ENCODE measurements at places on chromosomes 3 and 15. TPM values are rescaled to one million over a fixed set of nuclear protein-coding genes. Genes with fewer than 3 reads are reported as not detected.

The LTF gene
- total RNA-seq: not detected

The ZIC4 gene
- not detected for total RNA-seq

DNA sequence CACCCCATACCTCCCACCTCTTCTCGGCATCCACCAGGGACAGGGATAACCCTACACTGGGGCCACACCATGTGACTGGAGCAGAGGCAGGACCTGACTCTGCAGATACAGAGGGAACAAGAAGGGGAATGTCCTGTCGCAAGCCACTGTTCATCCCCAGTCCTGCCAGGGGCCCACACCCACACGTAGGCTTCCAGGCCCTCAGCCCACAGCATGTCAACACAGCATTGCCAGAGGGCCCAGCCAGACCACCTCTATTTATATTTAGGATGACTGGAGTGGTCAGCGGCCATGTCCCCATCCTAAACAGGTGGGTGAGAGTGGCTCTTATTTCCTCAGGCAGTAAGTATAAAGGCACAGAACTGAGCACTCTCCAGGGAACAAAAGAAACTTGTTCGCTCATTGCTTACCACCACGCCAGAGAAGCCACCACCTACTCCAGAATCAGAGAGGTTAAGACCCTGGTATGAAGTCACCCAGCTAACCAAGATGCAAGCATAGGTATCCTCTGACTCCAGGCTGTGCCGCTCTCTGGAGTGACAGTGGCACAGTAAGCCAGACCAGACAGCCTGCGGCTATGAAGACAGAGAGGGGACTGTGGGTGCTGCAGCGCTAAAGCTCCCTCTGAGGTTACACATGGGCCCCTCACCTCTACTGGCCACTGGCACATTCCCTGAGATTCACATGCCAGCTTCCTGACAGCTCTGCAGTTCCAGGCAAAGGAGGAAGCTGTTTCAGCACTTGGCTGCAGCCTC lies 67.9 kb downstream of the LRIG1 start:
- DNase-seq: no peak

- DNase-seq: no peak
Observed at GRCh38 chr3:96966181-96966929, 152.0 kb downstream of the EPHA6 start.

GRCh38 chr3:89320186-89320585 lies 212.8 kb downstream of the EPHA3 start:
- no peak for DNase-seq

- no peak for DNase-seq
Observed at GRCh38 chr3:34183611-34184340, 385.3 kb downstream of the PDCD6IP start.

GRCh38 chr3:66394753-66395249 lies 106.0 kb downstream of the LRIG1 start:
- DNase-seq: no peak

DNA sequence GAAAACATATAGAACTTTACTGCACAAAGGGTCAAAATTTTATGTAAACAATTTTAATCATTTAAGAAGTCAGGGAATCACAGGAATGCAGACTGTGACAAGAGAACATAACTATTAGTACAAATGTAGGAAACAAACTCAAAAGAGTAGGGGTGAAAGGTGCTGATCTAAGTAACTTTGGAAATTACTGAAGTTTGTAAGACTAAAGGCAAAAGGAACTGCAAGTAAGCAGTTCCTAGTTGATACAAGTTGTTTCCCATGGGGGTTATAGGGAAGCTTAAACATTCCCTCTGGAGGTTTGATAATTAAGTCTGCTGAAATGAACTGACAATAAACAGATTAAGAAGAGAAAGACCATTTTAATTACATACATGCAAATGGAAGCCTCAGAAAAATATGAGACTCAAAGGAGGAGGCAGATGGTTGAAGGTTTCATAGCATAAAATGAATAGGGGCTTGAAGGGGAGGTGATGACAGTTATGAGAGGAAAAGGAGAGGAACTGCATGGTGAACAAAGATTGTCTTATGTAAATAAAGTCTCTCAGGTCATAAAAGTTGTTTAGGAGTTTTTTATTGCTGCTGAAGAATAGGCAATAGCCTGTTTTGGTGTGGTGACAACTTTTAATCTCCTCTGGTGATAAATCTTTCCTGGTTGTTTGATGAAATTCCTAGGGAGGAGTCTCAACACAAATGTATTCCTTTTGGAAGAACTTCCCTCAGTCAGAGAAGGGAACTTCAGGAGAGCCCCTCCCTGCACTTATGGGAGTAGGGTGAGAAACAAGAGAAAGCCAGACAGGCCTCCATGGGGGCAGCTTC lies 17.1 kb downstream of the SETMAR start:
- no peak for DNase-seq

GRCh38 chr3:64056606-64057180 lies 33.4 kb upstream of the PSMD6 start:
- no peak for DNase-seq
